ENCODE measurements at places on chromosomes 11 and 22.

DNA sequence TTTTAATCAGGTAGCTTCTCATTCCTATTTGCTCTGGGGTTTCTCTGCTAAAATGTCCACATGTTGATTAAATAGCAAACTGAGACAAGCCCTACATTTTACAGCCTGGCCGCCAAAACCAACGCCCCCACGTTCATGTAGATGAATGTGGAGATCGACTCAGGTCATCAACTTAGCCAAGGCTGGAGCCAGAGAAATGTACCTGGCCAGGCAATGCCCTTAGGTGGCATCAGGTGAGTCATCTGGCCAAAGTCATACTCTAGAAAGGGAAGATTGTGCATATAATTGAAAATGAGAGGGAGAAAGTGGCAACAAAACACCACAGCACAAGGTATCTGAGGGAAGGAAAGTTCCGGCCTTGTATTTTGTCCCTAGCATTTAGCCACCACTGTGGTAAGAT lies 37.1 kb upstream of the CCDC89 start:
- DNase-seq: no peak

DNA sequence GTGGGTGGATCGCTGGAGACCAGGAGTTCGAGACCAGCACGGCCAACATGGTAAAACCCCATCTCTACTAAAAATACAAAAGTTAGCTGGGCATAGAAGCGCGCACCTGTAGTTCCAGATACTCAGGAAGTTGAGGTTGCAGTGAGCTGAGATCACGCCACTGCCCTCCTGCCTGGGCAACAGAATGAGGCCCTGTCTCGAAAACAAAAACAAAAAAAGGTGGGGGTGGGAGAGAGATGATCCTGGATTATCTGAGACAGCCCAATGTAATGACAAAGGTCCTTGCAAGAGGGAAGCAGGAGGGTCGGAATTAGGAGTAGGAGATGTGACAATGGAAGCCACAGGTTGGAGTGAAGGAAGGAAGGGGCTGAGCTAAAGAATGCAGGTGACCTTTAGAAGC lies 87.6 kb upstream of the APOA1 start:
- DNase-seq: no peak

DNA sequence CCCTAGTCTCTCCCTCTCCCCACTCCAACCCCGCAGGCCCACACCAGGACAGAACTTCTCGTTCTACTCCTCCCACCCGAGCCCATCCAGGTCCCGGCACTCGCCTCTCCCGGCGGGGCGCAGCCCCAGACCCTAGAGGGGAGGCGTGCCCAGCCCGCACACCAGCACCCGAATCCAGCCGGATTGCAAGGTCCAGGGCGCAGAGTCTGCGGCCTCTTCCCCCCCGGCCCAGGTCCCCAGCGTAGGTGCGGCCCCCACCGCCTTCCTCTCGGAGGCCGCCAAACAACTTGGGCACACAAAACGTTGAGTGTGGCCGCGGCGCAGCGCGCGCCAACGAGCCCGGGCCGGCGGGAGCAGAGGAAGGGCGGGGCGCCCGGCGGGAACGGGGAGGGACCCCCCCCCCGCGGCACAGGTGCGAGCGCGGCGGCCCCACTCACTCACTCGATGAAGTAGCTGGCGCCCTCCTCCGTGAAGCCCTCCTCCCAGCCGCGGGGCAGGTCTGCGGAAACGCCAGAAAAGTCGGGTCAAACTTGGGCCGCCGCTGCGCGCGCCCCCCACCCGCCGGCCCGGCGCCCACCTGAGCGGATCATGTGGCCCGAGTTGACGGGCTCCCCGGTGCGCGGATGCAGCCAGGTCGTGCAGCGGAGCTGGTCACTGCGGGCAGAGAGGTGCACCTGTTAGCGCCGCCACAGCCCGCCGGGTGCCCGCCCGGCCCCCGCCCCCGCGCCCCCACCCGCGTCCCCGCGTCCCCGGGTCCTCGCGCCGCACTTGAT lies 480 bp downstream of the PLEKHA7 start:
- DNase-seq: peak; percentile 33

- DNase-seq: no peak
These were observed 217.7 kb upstream of the CTSC start for GRCh38 chr11:88555018-88555828.

- no peak for DNase-seq
These were observed 136.4 kb downstream of the NECTIN1 start for GRCh38 chr11:119592642-119593041.

DNA sequence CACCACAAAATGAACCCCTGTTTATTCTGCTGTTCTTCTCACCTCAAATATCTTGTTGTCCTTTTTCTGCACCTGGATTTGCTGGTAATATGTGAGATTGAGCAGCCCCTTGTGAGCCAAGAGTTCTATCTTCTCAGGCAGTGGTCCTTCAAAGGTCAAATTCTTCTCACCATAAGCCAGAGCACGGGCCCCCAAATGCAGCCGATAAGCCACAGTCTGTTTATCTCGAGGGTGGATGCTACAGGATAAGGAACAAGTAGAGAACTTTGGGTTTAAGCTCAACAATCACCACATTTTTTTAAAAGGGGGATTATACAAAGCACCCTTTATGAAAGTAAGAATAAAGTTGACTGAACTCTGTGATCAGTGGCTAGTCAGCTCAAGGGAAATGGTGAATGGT lies 15.8 kb downstream of the TBRG1 start:
- DNase-seq: no peak

DNA sequence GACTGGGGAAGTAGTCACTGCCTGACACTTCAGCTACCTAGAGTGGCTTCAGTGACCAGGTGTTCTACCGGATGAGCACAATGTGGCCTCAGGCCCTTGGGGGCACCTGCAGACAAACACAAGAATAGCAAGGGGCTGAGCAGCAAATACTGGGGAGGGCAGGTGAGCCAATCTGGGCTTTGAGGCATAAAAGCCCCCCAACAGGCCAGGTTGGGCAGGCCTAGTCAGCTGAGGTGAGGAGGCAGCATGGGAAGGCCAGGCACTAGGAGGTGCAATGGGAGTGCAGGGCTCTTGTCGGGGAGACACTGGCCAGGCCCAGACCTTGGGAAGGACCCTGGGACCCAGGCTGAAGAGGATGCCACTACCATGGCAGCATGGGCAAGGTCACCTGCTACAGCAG lies 9.0 kb downstream of the UFD1 start:
- DNase-seq: no peak

DNA sequence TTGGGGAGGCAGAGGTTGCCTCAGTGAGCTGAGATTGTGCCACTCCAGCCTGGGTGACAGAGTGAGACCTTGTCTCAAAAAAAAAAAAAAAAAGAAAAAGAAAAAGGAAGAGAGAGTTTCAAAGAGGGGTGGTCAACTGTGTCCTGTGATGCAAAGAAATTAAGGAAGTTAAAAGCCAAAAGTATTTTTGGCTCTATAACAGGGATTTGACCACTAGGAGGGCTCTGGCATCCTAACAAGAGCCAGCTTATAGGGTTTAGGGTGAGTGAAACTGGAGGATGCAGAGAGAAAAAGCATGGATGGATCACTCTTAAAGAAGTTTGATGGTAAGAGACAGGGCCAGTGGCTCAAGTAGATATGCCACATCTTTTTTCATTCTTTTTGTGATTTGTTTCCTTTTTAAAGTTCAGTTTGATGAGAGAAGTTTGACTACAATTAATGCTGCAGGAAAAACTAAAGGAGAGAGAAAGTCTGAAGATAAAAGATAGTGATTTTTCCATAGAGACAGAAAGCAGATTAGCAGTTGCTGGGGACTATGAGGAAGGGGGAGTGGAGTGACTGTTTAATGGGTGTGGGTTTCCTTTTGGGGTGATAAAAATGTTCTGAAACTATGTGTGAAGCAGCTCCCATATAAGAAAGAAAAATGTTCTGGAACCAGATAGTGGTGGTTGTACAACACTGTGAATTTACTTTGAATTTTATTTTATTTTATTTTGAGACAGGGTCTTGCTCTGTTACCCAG lies 11.1 kb upstream of the MICAL2 start:
- DNase-seq: no peak

GRCh38 chr11:3134218-3134621 lies 30.9 kb downstream of the OSBPL5 start:
- no peak for DNase-seq

GRCh38 chr22:45228401-45228754 lies 12.3 kb downstream of the KIAA0930 start:
- no peak for DNase-seq

- no peak for DNase-seq
These were observed 64.6 kb downstream of the SOX6 start for GRCh38 chr11:16291729-16292128.

- no peak for DNase-seq
These were observed 6.6 kb upstream of the RASGRP2 start for GRCh38 chr11:64750361-64751054.

DNA sequence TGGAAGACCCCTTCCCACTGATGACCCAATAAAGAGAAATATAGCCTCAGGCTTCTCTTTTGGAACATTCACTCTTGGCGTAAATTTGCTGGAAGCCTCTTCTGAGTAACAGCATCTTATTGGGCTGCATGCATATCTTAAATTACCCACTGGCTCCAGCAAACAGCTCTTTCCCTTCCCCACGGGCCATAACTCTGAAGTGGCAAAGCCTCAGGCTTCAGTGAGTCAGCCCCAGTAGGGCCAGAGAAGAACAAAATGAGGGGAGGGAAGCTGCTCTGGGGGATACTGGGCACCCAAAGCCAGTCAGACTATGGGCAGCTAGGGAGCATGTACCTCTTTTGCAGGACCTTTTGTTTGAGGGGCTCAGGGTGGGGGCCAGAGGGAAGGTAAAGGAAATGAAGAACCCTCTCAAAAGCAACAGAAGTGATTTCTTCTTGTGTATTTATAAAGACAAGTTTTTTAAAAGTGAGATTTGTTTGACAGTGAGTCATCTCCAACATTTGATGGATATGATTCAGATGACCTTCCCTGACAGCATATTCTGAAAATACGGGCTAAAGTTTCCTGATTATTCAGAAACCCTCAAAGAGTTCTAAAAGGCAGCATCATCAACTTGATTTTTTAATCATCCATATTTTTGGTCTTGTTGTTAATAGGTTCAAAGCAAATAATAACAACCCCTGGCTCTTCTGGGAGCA lies 203.4 kb downstream of the KIF18A start:
- DNase-seq: no peak

- DNase-seq: no peak
These were observed 6.7 kb downstream of the LRFN4 start for GRCh38 chr11:66863428-66864125.

DNA sequence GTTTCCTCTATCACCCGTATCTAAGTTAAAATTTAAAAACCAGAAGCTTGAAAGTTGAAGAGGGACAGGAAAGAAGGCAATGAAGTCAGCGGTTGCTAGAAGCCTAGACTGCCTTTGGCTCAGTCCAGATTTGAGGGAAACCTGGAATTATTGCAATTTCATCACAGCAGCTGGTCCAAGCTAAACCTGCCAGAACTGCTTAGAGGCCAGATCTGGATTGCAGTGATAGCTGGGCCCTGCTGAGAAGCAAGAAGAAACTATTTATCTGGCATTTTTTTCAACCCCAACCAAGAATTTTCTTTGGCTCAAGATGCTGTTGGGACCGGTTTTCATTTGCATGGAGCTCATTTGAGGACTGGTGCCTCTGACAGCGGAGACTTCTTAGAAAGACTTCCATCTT lies 121.5 kb upstream of the TEAD1 start:
- DNase-seq: no peak

DNA sequence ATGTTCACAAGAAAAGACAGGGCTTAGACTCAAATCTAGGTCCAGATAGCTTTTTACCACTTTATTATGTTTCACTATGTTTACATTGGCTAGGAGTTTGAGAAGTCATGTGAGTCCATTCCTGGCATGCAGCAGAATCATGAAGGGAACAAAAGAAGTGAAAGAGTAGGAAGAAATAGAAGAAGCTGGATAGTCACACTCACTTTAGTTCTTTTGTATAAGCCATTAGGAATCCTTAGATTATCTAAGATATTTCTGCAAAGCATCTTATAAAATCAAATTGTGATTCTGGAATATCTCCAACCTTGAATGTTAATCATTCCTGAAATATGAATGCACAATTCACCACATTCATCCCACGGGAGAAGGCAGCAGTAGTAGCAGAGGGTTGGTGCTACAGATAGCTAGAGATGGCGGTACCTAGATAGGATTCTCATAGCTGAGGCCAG lies 31.9 kb downstream of the MAML2 start:
- no peak for DNase-seq

- no peak for DNase-seq
These were observed 23.6 kb downstream of the XRRA1 start for GRCh38 chr11:74925281-74925680.

DNA sequence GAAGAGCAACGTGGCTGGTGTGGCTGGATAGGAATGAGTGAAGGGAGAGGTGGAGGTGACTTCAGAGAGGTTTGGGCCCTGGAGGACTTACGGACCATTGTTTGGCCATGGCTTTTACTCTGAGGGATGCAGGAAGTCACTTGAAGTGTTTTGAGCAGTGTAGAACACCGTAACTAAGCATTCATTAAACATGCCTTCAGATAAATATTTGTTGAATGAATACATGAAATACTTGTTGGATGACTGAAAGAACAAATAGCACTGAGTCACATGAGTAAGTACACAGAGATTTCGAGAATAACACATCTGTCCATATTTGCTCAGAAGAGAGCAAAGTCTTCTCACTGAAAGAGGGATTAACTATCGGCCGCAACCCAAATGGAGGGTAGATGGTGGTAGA lies 182.7 kb upstream of the SNX19 start:
- no peak for DNase-seq

- no peak for DNase-seq
These were observed 48.6 kb upstream of the SLC22A12 start for GRCh38 chr11:64542172-64543125.

- no peak for DNase-seq
These were observed 13.8 kb downstream of the SMARCB1 start for GRCh38 chr22:23800297-23801237.

- peak; percentile 79 for DNase-seq
These were observed 81.0 kb downstream of the PRR5L start for GRCh38 chr11:36376888-36377758.

GRCh38 chr11:134901542-134901941 lies 489.5 kb upstream of the B3GAT1 start:
- DNase-seq: no peak

- DNase-seq: no peak
These were observed 27.1 kb downstream of the BRD1 start for GRCh38 chr22:49800408-49801238.

DNA sequence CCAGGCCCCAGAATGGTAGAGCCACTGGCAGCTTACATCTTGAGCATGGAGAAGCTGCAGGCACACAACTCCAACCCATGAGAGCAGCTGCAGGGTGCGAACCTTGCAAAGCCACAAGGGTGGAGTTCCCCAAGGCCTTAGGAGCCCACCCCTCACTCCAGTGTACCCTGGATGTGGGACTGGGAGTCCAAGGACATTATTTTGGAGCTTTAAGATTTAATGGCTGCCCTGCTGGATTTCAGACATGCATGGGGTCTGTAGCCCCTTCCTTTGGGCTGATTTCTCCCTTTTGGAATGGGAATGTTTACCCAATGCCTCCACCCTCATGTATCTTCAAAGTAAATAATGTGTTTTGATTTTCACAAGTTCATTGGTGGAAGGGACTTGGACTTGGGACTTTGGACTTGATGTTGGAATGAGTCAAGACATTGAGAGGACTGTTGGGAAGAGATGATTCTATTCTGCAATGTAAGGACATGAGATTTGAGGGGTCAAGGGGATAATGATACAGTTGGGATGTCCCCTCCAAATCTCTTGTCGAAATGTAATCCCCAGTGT lies 1.1 kb upstream of the KRTAP5-7 start:
- DNase-seq: no peak
